ENCODE measurements at places on chromosomes 2 and 18. TPM values are rescaled to one million over a fixed set of nuclear protein-coding genes. Genes with fewer than 3 reads are reported as not detected.

- no peaks in the 10 kb centered on the region for H3K36me3 ChIP-seq
- no peak overlapping the region for H3K4me3 ChIP-seq
- H3K4me1 ChIP-seq: peaks cover 4% of the 10 kb centered on the region
- no peaks in the 10 kb centered on the region for H3K27me3 ChIP-seq
- no peak for DNase-seq
Observed at GRCh38 chr2:8841932-8842331, 4.5 kb upstream of the KIDINS220 start.

GRCh38 chr2:150620416-150620815, 132.9 kb upstream of the RND3 start:
- H3K27me3 ChIP-seq: no peaks in the 10 kb centered on the region
- no peak for DNase-seq
- H3K4me1 ChIP-seq: peaks cover 26% of the 10 kb centered on the region
- H3K36me3 ChIP-seq: no peaks in the 10 kb centered on the region
- H3K4me3 ChIP-seq: no peak overlapping the region

The FOXI3 gene
- total RNA-seq: not detected

DNA sequence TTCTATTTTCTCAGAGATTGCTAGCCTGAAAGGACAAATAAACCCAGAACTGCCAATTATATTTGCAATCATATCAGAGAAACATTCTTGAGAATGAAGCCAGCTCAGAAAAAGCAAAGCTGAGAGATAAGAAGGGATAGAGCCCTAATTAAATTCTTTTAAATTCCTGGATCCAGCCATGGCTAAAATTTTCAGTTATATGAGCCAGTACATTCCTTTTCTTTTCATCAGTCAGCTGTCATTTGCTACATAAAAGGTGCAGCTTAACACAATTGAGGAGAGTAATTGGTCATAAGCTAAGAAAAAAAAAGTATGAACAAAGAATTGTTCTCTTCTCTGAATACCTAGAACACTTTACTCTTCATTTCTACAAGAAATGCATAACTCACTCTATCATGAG, 303.5 kb upstream of the FIGN start:
- DNase-seq: no peak
- no peak overlapping the region for H3K4me3 ChIP-seq
- H3K27me3 ChIP-seq: no peaks in the 10 kb centered on the region
- no peaks in the 10 kb centered on the region for H3K4me1 ChIP-seq

- no peaks in the 10 kb centered on the region for H3K36me3 ChIP-seq
- H3K4me3 ChIP-seq: no peak overlapping the region
- no peak overlapping the region for H3K27ac ChIP-seq
- H3K27me3 ChIP-seq: no peaks in the 10 kb centered on the region
- DNase-seq: no peak
Observed at GRCh38 chr18:10726198-10727068, 200.6 kb downstream of the NAPG start.

DNA sequence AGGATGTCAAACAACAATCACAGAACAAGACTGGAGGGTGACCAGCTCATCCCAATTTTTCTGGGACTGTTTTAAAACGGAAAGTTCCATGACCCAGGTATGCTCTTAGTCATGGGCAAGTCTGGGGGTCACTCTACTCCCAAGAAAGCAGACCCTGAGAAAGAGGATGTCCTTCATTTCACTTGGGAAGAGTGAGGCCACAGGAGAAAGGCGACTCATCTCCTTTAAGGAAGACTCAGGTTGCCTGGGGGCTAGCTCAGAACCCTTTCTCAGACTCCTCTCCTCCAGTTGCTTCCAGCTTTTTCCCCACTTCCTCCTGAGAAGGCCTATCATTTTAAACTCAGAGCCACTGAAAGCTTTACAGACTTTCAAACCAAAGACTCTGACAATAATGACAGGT, 9.3 kb downstream of the RNF152 start:
- H3K27me3 ChIP-seq: no peaks in the 10 kb centered on the region
- no peaks in the 10 kb centered on the region for H3K4me1 ChIP-seq
- H3K27ac ChIP-seq: no peak overlapping the region
- no peaks in the 10 kb centered on the region for H3K36me3 ChIP-seq
- no peak for DNase-seq

The DYNAP gene
- total RNA-seq: not detected

DNA sequence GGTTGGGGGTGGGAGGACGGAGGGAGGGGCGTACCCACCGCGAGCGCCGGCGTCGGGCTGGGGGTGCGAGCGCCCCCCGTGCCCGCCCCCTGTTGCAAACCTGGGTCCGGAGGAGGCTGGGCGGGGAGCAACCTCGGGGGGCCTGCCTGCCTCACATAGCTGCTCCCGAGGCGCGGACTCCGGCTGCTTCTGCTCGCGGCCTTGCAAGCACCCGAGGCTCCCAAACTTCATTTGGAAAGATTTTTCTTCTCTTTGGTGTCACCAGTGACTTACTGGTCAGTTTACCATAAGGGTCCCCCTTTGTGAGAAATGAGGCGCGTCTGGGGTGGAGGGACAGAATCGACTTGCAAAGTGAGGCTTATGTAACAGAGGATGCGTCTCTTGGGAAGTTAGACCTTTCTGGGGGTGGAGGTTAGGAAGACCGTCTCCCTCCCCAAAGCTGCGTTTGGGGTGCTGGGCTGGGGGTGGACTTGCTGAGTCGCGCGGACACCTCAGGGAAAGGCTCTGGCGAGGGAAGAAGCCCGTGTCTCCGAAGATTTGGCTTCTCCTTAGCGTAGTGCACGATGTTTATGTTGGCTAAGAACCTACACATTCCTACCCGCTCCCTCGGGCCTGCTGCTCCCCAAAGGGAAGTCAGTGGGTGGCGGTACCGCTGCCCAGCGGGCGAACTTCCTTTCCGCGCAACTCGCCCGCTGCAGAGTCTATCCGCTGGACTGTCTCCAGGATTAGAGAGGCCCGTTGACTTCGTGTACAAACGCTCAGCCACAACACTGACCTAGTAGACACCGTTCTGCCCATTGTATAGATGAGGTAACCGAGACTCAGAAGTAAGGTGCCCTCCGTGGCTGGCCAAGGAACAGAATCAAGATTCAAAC, 559 bp downstream of the TMEM37 start:
- H3K4me3 ChIP-seq: peak overlapping the region; percentile 45
- H3K4me1 ChIP-seq: peaks cover 17% of the 10 kb centered on the region
- no peaks in the 10 kb centered on the region for H3K36me3 ChIP-seq
- DNase-seq: no peak
- peak overlapping the region; percentile 43 for H3K27ac ChIP-seq

DNA sequence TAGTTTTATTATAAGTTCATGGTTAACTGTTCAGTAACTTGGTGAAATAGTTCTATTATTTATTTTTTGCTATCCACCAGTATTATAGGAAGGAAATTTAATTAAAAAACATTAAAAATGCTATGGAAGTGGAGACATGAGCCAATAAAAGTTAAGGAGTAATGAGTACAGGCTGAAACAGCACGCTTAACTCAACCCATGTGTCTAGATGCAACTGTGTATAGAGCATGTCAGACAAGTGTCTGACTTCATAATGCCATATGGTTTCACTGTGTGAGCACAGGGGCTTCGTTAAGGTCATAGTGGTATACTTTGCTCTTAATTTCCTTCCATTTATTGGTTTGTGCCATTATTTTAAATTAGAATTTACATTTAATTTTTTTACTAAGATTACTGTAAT, 566.8 kb upstream of the NRP2 start:
- no peak overlapping the region for H3K27ac ChIP-seq
- no peak overlapping the region for H3K4me3 ChIP-seq
- DNase-seq: no peak
- no peaks in the 10 kb centered on the region for H3K27me3 ChIP-seq
- H3K36me3 ChIP-seq: no peaks in the 10 kb centered on the region
- no peaks in the 10 kb centered on the region for H3K4me1 ChIP-seq

- H3K27ac ChIP-seq: no peak overlapping the region
- no peaks in the 10 kb centered on the region for H3K27me3 ChIP-seq
- no peak for DNase-seq
- no peak overlapping the region for H3K4me3 ChIP-seq
- H3K36me3 ChIP-seq: no peaks in the 10 kb centered on the region
Observed at GRCh38 chr2:170141865-170142264, 36.1 kb upstream of the MYO3B start.

- H3K4me3 ChIP-seq: no peak overlapping the region
- H3K4me1 ChIP-seq: no peaks in the 10 kb centered on the region
- DNase-seq: no peak
- no peak overlapping the region for H3K27ac ChIP-seq
Observed at GRCh38 chr2:101256316-101256715, 3.6 kb downstream of the CNOT11 start.
